ENCODE measurements at places on chromosomes 11 and 22.

DNA sequence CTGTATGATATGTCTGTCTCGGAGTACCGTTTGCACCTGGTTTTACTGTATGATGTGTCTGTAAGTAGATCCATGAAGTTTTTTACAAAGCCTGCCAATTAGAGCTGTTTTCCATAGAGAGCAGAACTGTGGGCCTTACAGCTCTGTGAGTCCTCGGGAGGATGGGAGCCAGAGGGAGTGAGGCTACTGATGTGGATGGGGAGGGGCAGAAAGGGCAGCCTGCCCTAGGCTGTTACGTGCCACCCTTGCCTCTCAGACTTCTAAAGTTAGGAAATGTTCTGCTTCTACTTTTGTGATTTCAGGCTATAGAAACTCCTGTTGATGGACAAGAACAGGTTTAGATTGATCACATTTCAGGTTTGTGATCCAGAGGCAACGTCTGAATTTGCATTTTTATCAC lies 105.2 kb downstream of the PPP6R3 start:
- DNase-seq: no peak

- DNase-seq: peak; percentile 77
Measured at GRCh38 chr22:31244046-31244942, 32.2 kb downstream of the LIMK2 start.

DNA sequence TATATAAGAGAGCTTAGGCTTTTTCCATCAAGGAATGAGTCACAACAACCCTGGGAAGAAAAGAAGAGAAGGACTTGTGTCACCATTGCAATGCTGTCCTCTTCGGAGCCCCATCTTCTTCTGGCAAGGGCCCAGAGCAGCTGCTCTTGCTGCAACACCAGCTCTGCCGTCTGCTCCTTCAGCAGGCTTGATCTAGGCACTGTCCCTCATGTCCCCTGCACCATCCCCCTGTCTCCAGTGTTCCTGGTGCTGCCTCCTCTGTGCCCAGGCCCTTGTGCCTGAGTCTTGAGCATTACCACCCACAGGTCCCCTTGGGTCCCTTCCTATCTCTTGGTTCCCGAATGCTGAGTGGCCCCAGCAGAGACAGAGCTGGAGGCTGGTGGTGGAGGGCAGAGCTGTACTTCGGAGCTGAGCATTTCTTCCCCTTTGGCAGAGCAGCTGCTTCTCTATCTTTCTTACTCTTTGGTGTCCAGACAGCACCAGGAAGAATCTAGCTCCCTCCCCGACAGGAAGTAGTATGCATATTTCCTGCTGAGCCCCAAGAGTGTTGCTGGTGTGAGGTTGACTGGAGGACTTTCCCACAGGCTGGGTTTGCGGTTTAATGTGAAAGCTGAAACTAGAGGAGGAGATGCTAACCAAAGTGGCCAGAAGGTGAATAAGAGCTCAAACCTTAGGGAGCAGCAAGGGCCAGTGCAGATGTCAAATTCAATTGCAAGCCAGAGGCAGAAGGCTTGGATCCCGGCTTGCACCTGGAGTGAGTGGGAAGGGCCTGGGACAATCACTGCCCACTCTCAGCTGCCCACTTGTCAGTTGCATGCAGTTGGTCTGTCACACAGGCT lies 27.8 kb downstream of the WEE1 start:
- DNase-seq: no peak

DNA sequence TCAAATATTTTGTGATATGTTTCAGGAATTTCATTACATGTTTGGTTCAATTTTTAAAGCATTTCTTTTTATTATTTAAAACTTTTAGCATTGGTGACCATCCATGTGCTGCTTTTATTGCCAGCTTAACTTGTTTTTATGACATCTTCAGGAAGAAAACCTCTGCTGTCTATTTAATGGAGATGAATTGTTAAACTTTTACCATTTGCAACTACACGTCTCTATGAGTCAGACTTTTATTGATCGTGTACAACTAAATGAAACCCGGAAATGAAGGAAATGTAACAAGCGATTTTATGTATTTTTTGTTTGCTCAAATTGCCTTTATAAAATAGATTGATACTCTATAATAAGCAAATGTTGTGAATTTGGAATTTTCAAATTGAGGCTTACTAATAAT lies 113.0 kb downstream of the PTPRJ start:
- no peak for DNase-seq

DNA sequence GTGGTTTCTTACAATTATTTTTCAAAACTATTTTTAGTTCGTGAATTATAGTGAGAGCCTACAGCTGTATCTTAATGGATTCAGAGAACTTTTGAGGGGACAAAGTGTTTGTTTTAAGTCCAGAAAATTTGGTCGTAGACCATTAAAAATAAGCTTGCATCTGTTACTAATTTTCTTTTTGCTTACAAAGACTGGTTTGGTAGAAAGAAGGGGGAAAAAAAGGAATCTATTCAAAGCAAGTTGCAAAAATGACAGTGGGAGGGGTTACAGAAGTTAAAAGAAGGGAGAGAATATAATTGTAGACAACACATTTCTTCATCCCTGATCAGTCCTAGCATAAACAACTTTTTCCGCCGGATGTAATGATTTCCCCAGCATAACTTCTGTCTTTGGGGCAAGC lies 72.1 kb downstream of the AMOTL1 start:
- no peak for DNase-seq

DNA sequence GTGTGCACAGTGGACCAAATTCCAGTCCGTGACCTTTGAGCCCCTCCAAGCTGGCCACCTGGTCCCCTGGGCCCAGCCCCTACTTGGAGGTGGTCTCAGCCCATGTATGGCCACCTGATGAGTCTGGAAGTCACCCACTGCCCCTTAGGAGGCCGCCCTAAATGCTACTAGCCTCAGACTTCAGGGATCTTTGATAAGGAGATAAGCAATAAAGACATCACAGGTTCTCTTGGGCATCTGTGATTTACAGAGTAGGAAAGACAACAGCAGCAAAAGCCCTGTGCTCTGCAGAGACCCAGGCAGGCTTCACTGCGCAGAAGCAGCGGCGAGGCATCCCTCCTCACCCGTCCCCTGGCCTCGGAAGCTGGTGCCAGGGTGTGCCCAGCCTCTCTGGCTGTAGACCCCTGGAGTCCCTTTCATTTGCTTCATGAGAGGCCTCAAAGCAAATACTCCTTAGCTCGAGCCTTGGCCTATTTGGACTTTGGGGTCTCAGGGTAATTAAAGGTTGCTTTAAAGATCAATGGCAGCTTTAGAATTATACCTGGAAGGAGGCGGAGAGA lies 360.1 kb downstream of the TBC1D22A start:
- DNase-seq: peak; percentile 20

DNA sequence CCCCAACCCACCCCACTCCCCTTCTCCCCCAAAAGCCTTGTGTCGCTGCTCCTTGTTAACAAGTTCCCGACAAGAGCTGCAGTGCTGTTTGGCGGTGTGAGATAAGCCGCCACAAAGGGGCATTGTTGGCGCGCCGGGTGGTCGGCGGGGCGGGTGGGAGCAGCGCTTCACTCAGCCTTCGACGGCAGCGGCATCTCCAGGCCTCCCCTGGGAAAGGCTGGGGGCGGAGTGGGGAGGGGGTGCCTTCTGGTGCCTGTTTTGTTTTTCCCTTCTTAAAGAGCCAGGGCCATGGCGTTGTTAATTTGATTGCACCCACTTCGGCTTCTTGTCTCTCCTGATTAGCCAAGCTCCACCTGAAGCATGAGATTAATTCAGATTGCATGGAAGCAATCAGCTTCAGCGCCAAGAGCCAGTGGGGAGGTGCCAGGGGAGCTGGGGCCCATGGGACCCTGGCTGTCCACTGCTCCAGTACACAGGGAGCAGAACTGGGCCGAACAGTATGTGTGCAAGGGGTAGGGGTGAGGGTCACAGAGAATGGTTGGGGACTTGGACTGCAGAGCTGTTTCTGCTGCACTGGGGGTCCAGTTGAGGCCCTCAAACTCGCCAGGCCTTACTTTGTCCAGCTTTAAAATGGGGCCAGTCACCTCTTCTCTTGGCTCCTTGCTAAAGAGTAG lies 165.1 kb downstream of the CEP164 start:
- DNase-seq: no peak

DNA sequence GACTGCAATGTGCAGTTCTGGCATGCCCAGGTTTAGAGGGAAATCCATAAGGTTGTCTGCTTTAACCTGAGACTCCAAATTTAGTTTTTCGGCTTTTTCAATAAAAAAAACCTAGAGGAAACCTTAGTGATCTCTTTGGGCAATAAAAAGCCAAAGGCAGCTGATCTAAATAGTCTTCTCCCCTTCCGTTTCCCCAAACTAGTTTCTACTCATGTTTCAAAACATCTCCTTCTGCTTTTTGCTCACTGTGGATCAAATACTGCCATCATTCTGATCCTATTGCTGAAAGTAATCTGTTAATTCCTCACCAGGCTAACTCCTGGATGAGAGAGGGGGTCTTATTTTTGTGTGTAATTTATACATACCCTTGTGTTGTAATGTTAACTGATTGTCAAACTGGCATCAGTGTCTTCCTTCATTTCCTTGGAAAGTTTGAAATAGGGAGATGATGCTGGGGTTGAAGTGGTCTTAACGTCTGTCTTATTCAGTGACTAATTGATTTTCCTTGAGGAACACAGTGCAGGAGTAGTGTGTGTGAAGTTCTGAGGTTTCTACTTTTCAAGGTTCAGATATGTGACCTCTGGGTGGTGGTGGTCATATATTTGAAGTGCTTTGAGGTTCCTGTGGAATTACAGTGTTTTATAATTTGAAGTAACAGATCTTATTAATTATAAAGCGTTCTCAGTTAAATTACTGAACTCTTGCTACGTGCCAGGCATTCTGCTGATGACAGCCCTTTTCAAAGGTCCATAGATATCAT lies 55.0 kb downstream of the ARHGAP42 start:
- DNase-seq: no peak

GRCh38 chr22:28075358-28075981 lies 156.4 kb upstream of the PITPNB start:
- DNase-seq: peak; percentile 58

DNA sequence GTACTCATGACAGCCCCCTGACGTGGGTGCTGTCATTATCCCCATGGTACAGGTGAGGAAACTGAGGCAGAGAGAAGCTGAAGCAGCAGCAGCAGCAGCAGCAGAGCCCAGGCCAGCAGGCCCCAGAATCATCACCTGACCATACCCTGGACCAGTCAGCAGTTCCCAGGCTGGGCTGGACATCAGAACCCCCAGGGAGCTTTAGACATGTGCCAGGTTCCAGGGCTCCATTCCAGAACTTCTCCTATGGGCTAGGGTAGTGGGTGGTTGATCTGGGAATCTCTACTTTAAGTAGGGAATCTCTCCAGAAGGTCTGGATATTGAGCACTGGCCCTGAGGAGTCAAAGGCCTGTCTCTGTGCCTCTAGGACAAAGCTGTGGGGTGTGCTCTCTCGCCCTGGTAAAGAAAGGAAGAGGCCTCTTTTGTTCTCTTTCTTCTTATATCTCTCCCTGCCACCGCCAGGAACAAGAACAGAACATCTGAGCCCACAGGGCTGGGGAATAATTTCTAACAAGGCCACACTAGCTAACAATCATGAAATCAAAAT lies 26.6 kb downstream of the MAFF start:
- DNase-seq: no peak

GRCh38 chr11:103108933-103109817 lies at the start of gene DYNC2H1:
Gene DYNC2H1, plus strand, starts transcription at chr11:103109426. Its CDS starts 149 bp downstream, at chr11:103109575.
- DNase-seq: peak; percentile 94

Data from aorta (tissue), 5 donors.